ENCODE measurements at places on chromosomes 5 and 9. TPM values are rescaled to one million over a fixed set of nuclear protein-coding genes. Genes with fewer than 3 reads are reported as not detected.

DNA sequence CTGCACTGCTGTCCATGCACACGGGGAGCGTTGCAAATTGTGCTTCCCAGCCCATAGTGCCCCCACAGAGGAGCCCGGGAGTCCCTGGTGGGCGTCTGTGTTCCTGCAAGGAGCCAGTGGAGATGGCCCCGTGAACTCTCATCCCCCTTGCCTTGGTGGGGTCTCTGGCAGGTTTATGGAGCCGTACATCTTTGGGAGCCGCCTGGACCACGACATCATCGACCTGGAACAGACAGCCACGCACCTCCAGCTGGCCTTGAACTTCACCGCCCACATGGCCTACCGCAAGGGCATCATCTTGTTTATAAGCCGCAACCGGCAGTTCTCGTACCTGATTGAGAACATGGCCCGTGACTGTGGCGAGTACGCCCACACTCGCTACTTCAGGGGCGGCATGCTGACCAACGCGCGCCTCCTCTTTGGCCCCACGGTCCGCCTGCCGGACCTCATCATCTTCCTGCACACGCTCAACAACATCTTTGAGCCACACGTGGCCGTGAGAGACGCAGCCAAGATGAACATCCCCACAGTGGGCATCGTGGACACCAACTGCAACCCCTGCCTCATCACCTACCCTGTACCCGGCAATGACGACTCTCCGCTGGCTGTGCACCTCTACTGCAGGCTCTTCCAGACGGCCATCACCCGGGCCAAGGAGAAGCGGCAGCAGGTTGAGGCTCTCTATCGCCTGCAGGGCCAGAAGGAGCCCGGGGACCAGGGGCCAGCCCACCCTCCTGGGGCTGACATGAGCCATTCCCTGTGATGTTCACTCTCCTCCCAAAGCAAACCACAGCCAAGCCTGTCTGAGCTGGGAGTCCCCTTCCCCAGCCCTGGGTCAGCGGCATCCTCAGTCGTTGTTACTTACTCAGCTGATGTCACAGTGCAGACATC lies 3.1 kb downstream of the MRPS2 start:
- DNase-seq = no peak

DNA sequence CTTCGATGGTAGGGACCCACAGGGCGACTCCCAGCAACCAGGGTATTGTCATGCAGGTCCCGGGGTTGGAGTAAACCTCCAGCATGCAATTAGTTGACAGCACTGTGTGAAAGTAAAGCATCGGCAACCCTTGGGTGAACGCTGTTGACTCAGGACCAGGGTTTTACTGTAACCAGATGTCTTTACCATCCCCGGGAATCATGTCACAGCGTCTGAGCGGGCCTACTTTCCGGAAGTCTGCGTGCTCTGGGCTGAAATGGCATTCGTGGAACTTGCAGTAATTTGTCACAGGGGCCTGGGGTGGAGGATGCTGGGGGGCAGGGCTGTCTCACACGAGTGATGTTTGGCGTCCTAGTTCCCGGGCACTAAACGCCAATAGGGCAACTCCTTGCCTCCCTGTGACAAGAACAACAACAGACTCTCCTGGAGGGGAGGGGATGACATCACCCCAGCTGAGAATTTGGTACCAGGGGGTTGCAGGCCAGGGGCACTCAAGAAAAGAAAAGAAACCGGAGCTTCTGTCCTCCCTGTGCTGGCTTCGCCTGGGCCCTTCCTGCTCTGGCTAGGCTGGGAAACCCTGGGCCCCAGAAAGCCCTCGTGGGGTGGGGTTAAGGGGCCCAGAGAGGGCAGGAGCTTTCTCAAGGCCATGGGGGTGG lies 10.1 kb upstream of the UBAC1 start:
- DNase-seq = no peak

GRCh38 chr5:153559926-153560325 lies 69.5 kb downstream of the GRIA1 start:
- no peak for DNase-seq

GRCh38 chr5:10854506-10855277 lies 93.7 kb upstream of the DAP start:
- DNase-seq = no peak

DNA sequence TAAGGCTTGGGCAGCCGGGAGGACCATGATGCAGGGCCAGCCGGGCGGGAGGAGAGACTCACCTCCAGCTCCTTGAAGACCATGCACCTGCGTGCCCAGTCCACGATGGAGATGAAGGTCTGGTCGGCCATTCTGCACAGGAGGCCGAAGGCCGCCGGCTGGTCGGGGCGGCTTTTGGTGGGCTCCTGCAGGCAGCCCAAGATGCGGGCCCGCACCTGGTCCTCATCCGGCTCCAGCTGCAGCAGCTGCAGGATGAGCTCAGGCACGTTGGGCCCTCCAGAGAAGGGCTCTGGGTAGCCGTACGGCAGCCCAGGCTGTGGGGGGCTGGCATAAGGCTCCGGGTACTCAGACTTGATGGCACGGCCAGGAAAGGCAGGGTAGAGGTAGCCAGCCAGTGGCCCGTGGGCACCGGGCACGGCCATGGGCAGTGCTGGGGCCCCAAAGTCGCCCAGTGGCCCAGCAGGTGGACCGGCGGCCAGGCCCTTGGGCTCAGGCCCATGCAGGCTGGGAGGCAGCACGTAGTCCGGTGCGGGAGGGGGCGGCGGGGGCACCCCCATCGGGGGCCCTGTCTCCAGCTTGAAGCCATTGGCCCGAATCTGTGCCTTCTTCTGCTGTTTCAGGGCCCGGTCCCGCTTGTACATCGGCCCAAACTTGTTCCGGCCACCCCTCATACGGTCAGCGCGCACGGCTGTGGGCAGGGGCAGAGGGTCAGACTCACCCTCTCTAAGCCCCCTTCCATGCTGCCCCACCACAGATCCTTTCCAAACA lies 7.0 kb downstream of the NR5A1 start:
- DNase-seq = no peak

The NRARP gene
- total RNA-seq = 16.3 TPM

DNA sequence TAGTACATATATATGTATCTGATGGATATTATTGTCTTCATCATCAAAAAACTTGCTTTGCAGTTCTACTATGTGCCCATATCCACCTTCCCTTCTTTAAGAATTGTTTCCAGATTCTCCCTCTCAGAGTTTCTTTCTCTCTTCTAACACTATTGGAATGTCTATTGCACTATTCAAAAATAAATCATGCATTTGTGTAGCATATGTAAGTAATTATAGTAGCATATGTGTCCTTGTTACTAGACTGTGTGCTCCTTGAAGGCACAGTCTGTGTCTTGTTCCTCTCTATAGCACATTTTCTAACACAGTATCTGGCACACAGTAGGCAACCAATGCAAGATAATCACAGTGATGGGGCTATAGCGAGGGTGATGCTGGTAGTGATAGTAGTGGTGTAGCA lies 43.4 kb upstream of the TRIM32 start:
- no peak for DNase-seq

The SOHLH1 gene
- not detected for total RNA-seq

- no peak for DNase-seq
Measured at GRCh38 chr5:53613061-53613460, 52.6 kb downstream of the NDUFS4 start.

The SLC36A2 gene
- total RNA-seq = not detected

The RORB gene
- total RNA-seq = 0.06 TPM

The PCDHA3 gene
- total RNA-seq = 0.29 TPM

- no peak for DNase-seq
Measured at GRCh38 chr5:57366744-57367143, 115.9 kb downstream of the ACTBL2 start.

- no peak for DNase-seq
Measured at GRCh38 chr5:172303572-172304335, 20.2 kb upstream of the UBTD2 start.

- no peak for DNase-seq
Measured at GRCh38 chr5:5304361-5305020, 118.0 kb upstream of the ICE1 start.
